Activated CD4-positive, alpha-beta memory T cell treated with anti-CD3 and anti-CD28 coated beads, Interleukin-2, amount 10 ng/mL, durations not matched to agents 7 days and 5 days (primary cell): ENCODE measurements at places on chromosomes 3 and 15.

DNA sequence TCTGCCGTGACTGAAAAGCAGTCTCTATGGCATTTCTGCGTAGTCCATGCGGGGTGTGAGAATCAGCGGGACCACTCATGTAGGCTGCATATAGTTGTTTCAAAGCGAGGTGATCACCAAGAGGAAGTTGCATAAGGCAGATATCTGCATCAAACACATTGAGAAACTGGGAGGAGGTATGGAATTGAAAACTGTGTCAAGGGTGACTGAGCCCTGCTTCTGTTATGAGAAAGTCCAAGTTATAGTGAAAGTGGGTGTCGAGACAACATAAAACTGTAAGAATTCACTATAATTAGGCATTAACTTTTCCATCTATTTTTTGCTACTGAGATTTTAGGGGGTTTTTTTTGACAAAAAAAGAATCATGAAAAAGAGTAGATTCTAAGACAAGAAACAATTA, 109.3 kb downstream of the ZIC1 start:
- H3K4me3 ChIP-seq = no peak overlapping the region
- H3K36me3 ChIP-seq = no peaks in the 10 kb centered on the region
- H3K27me3 ChIP-seq = no peaks in the 10 kb centered on the region

GRCh38 chr15:65400760-65401610, 21.8 kb downstream of the IGDCC4 start:
- no peak overlapping the region for H3K27ac ChIP-seq
- peaks cover 51% of the 10 kb centered on the region for H3K27me3 ChIP-seq
- H3K36me3 ChIP-seq = no peaks in the 10 kb centered on the region

DNA sequence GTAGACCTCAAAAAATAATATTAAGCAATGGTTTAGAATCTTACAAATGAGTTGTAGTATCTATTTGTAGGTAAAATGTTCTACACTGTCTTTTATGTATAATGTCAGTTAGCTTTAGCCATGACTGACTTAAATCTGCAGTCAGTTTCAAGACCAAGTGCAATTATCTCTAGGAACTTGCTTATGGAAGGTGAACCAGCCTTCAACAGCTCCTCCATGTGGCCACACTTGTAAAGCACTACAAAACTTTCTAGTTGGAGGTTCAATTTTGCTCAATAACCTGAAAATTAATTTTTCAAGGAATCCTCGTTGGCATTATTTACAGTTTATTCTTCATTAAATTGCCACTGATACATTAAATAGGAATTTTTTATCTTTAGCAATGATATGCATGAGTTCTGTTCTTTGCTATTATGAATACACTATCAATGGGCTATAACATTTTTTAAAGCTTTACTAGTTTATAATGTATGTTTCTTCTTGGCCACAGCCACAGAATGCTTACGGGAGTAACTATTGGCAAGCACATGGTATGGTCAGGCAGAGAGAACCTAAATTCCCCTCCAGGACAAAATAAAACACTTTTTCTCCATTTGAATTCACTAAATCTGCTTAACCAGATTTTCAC, 315.3 kb upstream of the UBE2E2 start:
- H3K4me1 ChIP-seq = no peaks in the 10 kb centered on the region
- no peaks in the 10 kb centered on the region for H3K36me3 ChIP-seq
- H3K27me3 ChIP-seq = no peaks in the 10 kb centered on the region
- no peak overlapping the region for H3K27ac ChIP-seq
- no peak for DNase-seq

DNA sequence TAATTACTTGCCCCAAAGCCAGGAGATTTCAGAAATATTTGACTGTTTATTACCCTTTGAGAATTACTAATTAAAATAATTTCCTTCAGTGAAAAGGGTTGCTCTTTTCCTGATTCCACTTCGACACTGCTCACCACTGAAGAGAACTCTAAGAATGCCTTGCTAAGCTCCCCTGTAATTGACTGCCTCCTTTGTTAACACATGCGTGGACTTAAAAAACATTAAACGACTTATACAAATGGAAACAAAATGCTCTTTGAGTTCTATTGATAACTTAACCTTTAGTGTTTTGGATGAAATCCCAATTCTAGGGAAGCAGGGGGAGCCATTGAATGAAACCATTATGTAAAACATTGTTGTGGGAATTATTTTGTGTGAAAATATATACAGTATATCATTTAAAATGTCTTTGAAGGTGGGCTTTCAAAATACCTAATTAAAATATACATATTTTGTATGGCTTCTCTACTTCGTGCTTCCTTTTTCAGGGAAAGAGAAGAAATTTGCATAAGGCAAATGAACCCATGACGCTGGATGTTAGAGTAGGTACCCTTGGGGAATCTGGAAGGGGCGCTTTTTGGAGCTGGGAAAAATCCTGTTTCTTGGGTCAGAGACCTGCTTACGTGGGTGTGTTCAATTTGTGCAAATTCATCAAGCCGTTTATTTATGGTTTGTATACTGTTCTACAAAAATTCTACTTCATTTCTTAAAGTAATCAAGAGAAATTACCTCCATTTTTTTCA, 64.2 kb downstream of the WWTR1 start:
- no peak overlapping the region for H3K27ac ChIP-seq
- no peaks in the 10 kb centered on the region for H3K36me3 ChIP-seq
- H3K4me1 ChIP-seq = no peaks in the 10 kb centered on the region
- H3K27me3 ChIP-seq = peaks cover 4% of the 10 kb centered on the region
- H3K4me3 ChIP-seq = no peak overlapping the region

DNA sequence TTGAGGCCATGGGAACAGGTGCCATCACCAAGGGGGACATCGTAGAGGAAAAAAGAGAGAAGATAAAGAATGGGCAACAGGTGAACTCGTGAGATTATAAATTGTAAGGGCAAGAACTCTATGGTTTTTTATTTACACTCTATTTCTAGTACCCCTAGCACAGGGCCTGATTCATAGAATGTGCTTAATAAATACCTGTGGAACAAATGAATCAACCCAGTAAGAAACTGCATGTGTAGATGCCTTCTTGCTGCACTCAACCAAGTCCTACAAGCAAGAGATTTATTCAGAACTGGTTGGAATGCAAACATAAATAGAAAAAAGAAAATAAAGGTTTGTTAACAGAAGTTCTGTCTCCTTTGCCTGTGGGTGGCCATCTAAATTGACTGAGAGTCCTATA, 18.7 kb upstream of the KPNA1 start:
- no peak overlapping the region for H3K4me3 ChIP-seq
- H3K27ac ChIP-seq = no peak overlapping the region
- H3K27me3 ChIP-seq = no peaks in the 10 kb centered on the region
- peaks cover 88% of the 10 kb centered on the region for H3K36me3 ChIP-seq
- H3K4me1 ChIP-seq = peaks cover 50% of the 10 kb centered on the region

DNA sequence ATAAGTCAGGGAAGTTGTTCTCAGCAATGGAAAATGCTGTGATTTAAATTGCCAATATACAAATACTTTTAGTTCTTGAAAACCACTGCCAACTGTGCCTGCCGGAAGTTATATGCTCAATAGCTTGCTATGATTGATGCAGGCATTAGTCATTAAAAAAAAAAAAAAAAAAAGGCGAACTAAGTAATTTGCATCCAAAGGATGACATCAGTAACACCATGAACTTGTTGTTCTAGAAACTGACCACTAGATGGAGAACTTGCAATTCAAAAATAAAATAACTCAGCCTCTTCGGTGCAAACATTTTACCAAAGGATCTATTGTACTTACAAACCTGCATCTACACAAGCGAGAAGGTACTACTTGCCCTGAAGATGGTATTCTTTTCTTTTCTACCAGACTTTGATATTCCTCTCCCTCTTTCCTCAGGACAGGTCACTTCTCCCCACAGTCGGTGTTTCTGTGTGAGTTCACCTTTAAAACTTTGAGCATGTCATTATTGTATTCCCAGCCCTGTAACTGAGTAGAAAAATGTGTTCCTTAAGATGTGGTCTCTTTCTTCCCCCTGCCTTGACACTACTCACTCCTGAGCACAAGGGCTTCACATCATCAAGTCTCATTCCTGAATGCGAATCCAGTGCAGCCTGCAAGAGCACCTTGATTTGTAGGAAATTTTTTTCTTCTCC, 115.0 kb upstream of the VEPH1 start:
- H3K27ac ChIP-seq = no peak overlapping the region
- no peaks in the 10 kb centered on the region for H3K36me3 ChIP-seq
- peaks cover 6% of the 10 kb centered on the region for H3K27me3 ChIP-seq
- no peak overlapping the region for H3K4me3 ChIP-seq

DNA sequence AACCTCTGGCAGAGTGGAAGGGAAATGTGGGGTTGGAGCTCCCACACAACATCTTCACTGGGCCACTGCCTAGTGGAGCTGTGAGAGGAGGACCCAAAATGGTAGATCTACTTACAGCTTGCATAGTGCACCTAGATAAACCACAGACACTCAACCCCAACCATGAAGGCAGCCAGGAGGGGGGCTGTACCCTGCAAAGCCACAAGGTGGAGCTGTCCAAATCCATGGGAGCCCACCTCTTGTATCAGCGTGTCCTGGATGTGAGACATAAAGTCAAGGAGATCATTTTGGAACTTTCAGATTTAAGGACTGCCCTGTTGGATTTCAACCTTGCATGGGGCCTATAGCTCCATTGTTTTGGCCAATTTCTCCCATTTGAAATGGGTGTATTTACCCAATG, 20.9 kb downstream of the TP63 start:
- H3K4me1 ChIP-seq = no peaks in the 10 kb centered on the region
- no peak overlapping the region for H3K4me3 ChIP-seq
- DNase-seq = no peak
- peaks cover 4% of the 10 kb centered on the region for H3K27me3 ChIP-seq
- H3K36me3 ChIP-seq = peaks cover 5% of the 10 kb centered on the region

GRCh38 chr3:71652781-71653413, 69.4 kb upstream of the FOXP1 start:
- H3K4me3 ChIP-seq = no peak overlapping the region
- H3K27me3 ChIP-seq = no peaks in the 10 kb centered on the region
- no peaks in the 10 kb centered on the region for H3K36me3 ChIP-seq
- DNase-seq = no peak

DNA sequence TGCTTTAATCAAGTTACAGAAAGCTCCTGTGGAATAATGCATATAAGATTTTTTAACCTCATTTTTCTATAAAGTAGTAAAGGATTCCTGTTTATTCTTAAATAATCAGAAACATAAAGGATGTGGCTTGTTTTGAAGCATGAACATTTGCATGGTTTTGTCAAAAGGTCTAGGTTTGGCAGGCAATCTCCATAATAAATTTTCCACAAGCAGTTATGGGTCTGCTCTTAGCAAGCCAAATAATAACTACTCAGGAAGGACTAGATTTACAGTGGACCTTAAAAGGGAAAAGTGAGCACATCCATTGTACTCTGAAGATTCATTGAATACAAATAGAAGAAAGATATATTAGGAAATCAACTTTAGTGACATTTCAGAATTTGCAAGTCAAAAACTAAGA, 407.3 kb upstream of the CBLB start:
- H3K4me1 ChIP-seq = peaks cover 17% of the 10 kb centered on the region
- H3K36me3 ChIP-seq = peaks cover 10% of the 10 kb centered on the region
- H3K4me3 ChIP-seq = no peak overlapping the region
- no peaks in the 10 kb centered on the region for H3K27me3 ChIP-seq
- H3K27ac ChIP-seq = no peak overlapping the region

DNA sequence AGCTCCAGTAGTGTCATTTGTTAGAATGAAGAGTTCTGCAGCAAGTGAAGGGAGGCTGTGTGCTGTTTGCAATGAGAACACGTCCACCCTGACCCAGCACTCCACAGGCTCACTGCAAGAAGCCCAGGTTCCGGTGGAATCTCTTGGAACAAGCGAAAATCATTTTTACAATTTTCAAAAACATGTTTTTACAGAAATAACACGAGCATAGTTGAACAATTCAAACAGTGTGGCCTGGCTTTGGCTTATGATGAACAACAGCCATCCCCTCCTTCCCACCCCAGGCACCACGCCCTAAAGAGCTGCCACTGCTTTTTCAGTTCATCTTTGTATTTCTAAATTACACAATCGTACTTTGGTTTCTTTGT, 59.5 kb upstream of the KY start:
- H3K4me1 ChIP-seq = peaks cover 1% of the 10 kb centered on the region
- H3K4me3 ChIP-seq = no peak overlapping the region
- H3K36me3 ChIP-seq = no peaks in the 10 kb centered on the region
- no peaks in the 10 kb centered on the region for H3K27me3 ChIP-seq

DNA sequence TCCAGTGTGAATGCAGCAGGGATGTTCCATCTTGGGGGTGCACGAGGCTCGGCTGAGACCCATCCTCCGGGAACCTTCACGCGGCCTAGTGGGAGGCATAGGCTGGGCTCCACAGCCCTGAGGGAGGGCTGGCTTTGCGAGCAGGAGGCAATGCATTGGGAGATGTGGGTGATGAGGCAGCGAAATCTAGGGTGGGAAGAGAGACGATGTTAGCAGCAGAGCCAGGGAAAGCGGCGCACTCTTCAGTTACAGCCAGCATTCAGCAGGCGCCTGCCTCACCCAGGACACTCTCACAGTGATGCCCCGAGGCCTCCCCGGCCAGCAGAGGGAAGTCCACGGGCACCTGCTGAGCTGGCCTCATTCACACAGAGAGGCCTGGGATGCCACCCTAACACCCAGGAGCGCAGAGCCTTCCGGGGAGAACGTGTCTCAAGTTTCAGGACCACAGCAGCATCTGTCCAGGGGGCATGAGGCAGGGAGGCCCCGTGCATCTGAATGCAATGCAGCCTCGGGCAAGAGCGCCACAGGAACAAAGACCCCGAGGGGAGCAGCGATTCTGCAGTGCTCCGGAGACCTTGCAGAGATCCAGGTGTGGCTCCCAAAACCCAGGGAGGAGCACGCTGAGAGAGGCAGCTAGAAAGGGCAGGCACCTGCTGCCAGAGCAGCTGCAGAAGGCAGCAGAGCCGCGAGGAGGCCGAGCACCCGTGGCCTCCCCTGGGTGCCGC, 102.4 kb downstream of the NUP210 start:
- H3K4me3 ChIP-seq = no peak overlapping the region
- peaks cover 78% of the 10 kb centered on the region for H3K36me3 ChIP-seq
- H3K4me1 ChIP-seq = no peaks in the 10 kb centered on the region
- DNase-seq = no peak

DNA sequence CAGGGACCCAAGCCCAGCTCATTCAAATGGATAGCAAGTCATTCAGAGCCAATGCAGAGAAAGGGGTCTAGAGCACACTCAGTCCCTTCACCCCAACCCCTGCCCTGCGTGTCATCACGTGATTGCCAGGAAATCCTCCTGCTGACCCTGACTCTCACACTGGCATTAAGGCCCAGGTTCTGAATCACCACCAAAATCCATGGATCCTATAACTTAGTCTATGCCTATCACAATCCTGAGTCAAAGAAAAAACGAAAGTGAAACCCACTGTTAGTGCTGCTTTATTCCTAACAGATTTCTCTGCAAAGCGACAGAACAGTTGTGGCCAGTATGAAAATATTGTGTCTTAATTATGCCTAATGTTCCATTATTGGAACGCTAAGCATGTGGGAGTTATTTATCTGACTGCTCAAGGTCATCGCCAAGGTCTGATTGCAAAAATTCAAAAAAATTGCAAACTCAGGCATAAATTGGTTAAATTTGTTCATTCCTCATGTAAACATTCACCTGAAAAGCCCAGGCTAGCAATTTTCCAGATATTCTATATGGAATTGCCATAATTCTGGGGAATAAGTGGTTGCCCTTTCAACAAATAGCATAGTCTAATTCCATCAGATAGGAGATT, 108.7 kb upstream of the EIF1B start:
- H3K4me1 ChIP-seq = peaks cover 5% of the 10 kb centered on the region
- H3K27me3 ChIP-seq = peaks cover 4% of the 10 kb centered on the region
- H3K4me3 ChIP-seq = no peak overlapping the region
- H3K27ac ChIP-seq = no peak overlapping the region
- H3K36me3 ChIP-seq = no peaks in the 10 kb centered on the region
